Sigmoid colon (tissue), 7 donors: ENCODE measurements at places on chromosomes 5 and 9. TPM values are rescaled to one million over a fixed set of nuclear protein-coding genes. Genes with fewer than 3 reads are reported as not detected.

GRIA1 gene
- 0.66 TPM for total RNA-seq

FAM78A gene
- total RNA-seq, result 2.0 TPM

ORM2 gene
- total RNA-seq, result not detected

SLC34A1 gene
- not detected for total RNA-seq

MSMP gene
- not detected for total RNA-seq

ADAMTS2 gene
- 9.2 TPM for total RNA-seq

CENPH gene
- total RNA-seq, result 3.0 TPM
